Small intestine (tissue), 16 donors: ENCODE measurements at places on chromosomes 1 and 21.

- DNase-seq, result no peak
These were observed 12.8 kb upstream of the MPZL1 start for GRCh38 chr1:167708940-167709389.

- DNase-seq, result no peak
These were observed 1404.4 kb upstream of the PRMT6 start for GRCh38 chr1:105652109-105652508.

DNA sequence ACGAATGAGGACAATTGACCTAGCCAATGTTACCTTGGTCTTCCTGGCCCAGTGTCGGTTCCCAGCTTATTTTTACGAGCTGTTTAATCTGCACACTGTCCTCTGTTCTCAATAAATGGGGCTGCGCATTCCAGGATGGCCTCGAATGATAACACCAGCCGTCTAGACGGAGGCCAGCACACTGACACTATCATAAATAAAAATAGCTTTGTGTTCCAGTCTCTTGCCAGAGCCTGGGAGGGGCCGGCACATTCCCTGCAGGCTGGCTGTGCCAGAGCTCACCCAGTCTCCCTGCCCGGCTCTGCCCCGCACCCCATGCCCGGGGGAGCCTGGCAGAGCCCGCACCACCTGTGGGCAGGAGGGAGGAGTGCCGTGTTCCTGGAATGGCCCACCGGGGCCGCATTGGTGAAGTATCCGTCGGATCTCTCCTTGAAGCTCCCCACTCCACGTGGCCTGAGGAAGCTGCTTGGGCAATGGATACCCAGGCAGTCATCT is 92.1 kb downstream of the SPSB1 start:
- DNase-seq, result no peak

GRCh38 chr1:20732588-20733359 is at the start of gene SH2D5:
Gene SH2D5 (minus strand): TSS chr1:20732703. CDS start chr1:20728044, 4,659 bp downstream.
- DNase-seq, result peak; percentile 95

DNA sequence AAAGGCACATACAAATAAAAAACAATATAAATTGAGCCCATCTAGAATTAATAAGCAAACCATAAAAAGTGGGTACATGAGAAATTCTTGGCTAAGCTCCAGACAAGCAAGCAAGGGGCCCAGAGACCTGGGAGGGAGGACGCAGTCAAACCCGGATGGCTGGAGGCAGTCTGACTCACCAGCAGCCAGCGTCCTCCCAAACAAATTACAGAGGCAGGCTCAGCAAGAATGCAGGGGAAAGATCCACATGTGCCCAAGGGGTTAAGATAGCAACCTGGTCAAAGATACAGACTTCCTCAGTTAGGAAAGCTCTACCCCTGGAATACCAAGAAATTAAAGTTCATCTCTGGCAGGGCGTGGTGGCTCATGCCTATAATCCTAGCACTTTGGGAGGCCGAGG is 7.4 kb upstream of the TIAM1 start:
- DNase-seq, result no peak

GRCh38 chr1:38529391-38529790 is 330.2 kb downstream of the RRAGC start:
- no peak for DNase-seq

GRCh38 chr21:19914028-19914427 is 1084.2 kb upstream of the NCAM2 start:
- DNase-seq, result peak; percentile 30

- no peak for DNase-seq
These were observed 21.3 kb downstream of the DUSP10 start for GRCh38 chr1:221720545-221720944.

GRCh38 chr1:174964972-174965361 is 34.8 kb upstream of the CACYBP start:
- no peak for DNase-seq

DNA sequence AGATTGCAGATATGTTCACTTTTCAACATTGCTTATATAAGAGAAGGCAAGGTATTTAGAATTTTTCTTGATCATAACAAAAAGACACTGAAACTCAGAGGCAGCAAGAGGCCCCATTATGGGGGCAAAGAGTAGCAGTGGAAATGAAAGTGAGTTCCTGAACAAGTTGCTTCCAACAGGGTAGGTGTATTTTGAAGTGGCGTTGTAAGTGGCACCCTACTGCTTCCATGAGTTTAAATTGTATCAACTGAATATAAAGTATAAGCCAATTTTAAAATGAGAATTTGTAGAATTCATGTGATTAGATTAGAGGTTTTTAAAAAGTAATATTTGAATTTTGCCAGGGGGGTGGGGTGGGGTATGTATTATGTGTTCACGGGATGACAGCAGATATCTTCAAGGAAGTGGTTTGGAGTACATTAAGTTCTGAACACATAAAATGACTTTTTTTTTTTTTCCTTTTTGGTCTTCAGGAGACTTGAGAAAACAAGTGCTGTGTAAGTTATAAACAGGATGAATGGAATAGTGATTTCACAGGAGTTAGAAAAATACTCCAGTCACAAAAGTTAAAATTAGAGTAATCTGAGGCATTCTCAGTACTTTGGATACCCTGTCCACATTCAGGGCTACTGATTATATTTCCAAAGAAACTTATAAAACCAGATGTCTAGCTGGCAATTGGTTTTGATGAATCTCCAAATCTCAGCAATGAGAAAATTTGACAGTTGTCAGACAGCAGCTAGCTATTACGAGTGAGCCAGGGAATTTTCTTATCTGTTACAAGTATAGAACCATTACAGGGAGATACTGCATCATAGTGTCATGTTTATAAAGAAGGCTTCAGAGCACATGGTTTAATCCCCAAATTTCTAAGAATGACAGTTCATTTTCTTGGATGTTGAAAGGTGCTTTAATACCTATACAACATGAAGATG is 182.0 kb downstream of the ST6GALNAC3 start:
- DNase-seq, result no peak

GRCh38 chr1:196685506-196685905 is 33.7 kb downstream of the CFH start:
- no peak for DNase-seq

DNA sequence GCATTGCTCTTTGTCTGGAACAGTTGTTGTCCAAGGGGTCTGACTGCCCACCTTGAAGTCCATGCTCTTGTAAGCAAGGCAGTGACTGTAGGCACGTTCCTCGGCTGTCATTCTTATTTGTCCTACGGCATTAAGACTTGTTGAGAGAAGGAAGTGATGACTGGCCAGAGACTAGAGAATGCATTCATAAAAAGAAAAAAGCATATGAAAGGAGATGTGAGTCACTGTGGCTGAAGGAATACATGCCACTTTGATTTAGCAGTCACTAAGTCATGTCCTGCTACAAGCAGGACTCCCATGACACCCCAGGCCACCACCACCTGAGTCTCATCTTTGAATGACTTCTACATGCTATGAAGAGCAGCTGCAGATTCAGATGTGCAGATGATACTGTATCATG is 50.5 kb downstream of the CNN3 start:
- DNase-seq, result no peak

DNA sequence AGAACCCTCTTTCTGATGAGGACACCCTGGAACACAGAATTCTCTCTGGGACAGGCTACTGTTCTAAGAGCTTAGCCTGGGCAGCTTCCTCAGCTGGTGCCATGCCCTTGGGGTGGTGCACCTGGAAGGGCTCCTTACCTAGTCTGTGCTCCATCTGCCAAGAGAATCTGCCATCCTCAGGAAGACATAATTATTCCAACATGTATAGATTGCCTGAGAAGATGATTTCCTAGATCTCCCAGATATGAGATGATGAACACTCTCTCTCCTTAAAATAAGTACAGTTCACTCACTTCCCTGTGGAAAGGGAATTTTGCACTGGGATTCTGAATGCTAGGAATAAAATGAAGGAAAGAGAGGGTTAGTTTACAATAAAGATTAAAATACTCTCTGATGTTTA is 87.6 kb downstream of the NENF start:
- DNase-seq, result no peak

DNA sequence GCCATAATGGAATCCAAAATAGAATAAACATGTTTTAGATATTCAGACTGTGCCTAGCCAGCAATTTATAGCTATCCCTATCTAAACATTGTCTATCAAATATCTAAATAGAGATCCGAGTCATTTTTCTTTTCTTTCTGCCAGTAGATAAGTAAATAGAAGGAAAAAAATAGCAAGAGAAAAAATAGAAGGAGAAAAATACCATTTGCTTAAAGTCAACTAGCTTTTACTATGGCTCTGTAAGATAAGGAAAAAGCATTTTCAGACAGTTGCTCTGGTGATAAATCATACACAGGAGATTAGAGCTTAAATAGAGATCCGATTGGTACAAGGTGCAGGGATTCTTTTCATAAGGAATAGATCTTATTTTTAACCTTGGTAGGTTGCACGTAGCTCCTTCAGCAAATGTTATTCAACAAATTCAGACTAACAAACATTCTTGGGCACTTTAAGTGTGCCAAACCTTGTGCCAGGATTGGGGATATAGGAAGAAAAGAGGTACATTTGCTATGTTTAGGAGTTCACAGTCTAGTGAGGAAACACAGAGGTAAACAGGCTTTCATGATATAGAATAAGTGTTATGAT is 70.1 kb upstream of the CCDC190 start:
- peak; percentile 41 for DNase-seq

DNA sequence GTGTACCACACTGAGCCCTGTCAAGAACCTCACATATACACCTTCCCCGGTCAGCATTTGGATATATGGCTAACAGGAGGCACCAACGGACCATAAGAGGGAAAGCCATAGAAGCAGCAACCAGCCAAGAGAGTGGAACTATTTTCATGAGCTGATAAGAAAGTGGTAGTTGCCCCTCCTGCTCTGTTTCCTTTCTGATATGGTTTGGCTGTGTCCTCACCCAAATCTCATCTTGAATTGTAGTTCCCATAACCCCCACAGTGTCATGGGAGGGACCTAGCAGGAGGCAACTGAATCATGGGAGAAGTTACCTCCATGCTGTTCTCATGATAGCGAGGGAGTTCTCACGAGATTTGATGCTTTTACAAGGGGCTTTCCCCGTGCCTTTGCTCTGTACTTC is 366.1 kb upstream of the DAB1 start:
- no peak for DNase-seq

DNA sequence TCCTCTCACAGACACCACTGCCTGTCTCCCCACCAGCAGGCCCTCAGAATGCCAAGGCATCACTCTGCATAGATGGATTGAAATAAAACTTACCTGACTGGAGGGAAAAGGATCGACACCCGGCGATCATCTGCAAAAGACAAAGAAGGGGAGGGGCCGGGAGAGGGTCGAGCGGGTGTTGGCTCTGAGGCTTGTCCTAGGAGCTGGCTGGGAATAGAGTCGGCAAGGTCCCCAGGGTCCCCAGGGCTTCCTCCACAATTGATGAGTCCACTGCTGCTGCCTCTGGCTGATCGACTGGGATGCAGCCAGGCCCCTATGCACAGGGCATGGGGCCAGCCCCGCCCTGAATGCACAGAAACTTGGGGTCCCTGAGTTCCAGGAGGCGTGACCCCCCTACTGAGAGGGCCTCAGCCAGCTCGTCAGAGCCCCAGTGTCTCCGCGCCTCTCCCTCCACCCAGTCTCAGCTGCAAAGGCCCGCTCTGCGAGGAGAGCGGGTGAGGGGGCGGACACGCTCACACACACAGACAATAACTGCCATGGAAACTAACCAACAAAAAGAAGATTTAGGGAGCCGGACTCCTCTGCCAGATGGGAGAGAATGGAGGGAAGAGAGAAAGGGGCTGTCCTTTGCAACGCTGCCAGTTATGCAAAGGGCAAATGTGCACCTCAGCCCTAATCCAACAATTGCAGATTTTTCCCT is at the start of gene KLHDC8A:
TSS of gene KLHDC8A (minus strand) at position 483 of the 700 bp plus-strand sequence. CDS start 13,318 bp downstream, outside the sequence.
- DNase-seq, result no peak

DNA sequence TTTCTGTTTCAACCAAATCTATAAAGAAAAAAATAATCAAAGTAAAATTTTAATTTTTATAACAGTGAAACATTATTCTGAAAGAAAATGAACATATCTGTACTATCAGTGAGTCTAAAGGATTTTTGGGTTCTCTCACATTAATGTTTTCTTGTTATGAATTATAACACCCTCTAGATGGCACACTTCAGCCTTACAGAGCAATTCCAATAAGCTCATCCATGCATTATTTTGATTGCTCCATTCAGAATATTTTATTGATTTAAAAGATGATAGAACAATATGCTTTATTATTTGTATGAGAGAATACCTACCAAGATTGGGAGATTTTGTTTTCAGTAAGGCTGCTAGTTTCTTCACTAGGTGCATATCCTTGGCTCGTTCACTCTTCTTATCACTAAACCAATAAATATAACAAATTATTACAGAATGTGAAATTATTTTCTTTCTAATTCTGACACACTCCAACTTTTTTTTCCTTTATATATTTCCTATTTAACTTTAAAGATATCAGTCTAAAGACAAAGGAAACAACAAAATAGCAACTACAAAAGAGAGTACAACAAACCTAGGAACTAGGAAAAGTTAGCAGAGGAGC is 82.4 kb downstream of the RAB3GAP2 start:
- DNase-seq, result peak; percentile 23

GRCh38 chr1:79662596-79662995 is 656.1 kb upstream of the ADGRL4 start:
- DNase-seq, result no peak

DNA sequence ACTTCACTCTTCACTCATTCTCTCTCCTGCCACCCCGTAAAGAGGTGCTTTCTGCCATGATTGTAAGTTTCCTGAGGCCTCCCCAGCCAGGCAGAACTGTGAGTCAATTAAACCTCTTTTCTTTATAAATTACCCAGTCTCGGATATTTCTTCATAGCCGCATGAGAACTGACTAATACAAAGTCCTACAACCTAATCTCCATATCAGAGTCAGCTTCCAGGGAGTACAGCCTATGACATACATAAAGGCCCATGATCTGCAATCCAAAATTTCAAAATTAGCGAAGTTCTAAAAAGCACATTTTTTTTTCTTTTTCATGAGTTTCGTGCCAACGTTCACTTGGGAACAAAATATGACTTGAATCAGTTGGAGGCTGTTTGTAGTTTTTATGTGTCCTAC is 256.9 kb upstream of the DUSP10 start:
- no peak for DNase-seq

GRCh38 chr1:167880580-167881021 is 33.3 kb downstream of the ADCY10 start:
- DNase-seq, result no peak

GRCh38 chr1:35576061-35576765 is 3.1 kb downstream of the TFAP2E start:
- DNase-seq, result peak; percentile 19

DNA sequence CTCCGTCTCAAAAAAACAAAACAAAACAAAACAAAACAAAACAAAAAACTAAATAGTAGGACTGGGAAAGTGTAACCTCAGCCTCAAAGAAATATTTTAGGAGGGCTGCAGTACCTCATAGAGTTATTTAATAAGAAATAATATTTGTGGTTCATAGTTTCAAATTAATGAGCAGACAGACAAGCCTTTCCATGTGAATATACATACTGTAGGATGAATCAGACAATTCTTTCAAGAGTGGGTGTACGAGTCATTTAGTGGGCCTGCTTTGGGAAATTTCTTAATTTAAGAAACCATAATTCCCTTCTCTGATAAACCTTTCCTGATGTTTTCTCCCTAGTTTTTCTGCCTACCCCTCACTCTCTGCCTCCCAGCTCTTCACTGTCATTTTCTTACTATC is 52.5 kb downstream of the CDC14A start:
- no peak for DNase-seq

- DNase-seq, result no peak
These were observed 93.0 kb downstream of the MTR start for GRCh38 chr1:236888126-236888525.

GRCh38 chr1:220691053-220691684 is 1.0 kb downstream of the C1orf115 start:
- peak; percentile 73 for DNase-seq
